ENCODE measurements at places on chromosomes 4 and X.

DNA sequence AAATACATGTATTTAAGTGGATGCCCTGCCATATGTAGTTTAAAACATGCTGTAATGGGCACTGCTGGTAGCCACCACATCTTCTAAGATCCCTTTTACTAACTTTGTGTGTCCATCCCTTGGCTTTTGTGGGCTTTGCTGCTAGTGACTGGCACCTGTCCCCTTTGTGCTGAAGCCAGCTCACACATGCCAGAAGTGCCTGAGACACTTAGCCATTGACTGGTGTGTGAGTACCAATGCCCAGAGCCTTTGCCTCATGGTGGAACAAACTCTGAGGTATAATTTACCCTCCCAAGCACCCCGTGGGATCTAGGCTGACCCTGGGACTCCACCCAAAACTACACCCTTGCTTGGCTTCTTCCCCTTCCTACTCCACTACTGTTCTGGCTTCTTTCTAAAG is 33.0 kb downstream of the ARHGAP6 start:
- no peaks in the 10 kb centered on the region for H3K4me1 ChIP-seq
- H3K36me3 ChIP-seq: no peaks in the 10 kb centered on the region
- no peaks in the 10 kb centered on the region for H3K27me3 ChIP-seq
- no peak overlapping the region for H3K4me3 ChIP-seq

- H3K27me3 ChIP-seq: no peaks in the 10 kb centered on the region
- no peak for DNase-seq
- H3K4me3 ChIP-seq: no peak overlapping the region
- no peak overlapping the region for H3K27ac ChIP-seq
- H3K36me3 ChIP-seq: no peaks in the 10 kb centered on the region
Measured at GRCh38 chr4:1082215-1083182, 30.9 kb downstream of the RNF212 start.

DNA sequence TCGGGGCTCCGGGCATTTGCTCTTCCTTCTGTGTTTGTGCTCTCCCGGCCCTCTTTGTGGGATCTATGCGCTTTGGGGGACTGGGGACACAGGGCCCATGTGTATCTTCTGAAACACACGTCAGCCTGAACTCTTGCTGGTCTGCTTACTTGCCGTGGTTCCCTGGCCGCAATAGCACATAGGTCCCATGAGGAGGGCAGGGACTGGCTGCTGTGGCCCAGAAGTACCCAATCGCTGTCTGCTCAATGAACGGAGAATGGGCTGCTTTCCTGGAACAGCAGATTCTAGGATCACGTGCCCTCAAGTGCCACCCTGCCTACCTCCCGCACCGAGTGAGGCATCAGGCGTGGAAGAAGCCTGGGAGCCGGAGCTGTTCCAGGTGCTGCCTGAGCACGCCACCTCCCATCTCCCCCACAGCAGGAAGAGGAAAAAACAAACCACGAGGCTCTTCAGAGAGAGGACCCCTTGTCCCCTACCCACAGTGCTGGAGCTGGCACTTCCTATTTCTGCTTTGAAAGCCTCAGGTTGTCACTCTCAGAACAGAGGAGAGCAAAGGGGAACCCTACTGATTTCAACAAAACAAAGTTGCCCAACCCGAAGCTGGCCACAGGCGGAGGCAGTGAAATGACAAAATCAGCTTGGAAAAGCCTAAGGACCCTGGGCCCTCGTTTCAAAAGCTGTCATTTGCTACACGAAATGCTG is 3.8 kb downstream of the G6PD start:
- H3K36me3 ChIP-seq: no peaks in the 10 kb centered on the region
- no peak for DNase-seq
- no peak overlapping the region for H3K4me3 ChIP-seq
- peak overlapping the region; percentile 64 for H3K27ac ChIP-seq
- H3K27me3 ChIP-seq: no peaks in the 10 kb centered on the region
- H3K4me1 ChIP-seq: peaks cover 14% of the 10 kb centered on the region

DNA sequence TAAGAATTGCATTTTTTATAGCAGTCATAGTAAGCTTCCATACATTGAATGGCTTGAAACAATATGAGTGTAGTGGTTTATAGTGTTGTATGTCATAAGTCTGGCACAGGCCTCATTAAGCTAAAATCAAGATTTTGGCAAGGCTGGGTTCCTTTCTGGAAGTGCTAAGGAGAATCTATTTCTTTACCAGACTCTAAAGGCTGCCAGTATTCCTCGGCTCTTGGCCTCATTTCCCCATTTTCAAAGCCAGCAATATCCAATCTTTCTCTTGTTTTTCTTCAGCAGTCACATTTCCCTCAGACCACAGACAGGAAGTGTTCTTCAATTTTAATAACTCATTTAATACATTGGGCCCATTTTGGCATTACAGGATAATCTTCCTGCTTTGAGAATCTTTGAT is 1155.5 kb upstream of the PABPC4L start:
- no peak overlapping the region for H3K27ac ChIP-seq
- DNase-seq: no peak
- no peaks in the 10 kb centered on the region for H3K36me3 ChIP-seq
- no peak overlapping the region for H3K4me3 ChIP-seq

DNA sequence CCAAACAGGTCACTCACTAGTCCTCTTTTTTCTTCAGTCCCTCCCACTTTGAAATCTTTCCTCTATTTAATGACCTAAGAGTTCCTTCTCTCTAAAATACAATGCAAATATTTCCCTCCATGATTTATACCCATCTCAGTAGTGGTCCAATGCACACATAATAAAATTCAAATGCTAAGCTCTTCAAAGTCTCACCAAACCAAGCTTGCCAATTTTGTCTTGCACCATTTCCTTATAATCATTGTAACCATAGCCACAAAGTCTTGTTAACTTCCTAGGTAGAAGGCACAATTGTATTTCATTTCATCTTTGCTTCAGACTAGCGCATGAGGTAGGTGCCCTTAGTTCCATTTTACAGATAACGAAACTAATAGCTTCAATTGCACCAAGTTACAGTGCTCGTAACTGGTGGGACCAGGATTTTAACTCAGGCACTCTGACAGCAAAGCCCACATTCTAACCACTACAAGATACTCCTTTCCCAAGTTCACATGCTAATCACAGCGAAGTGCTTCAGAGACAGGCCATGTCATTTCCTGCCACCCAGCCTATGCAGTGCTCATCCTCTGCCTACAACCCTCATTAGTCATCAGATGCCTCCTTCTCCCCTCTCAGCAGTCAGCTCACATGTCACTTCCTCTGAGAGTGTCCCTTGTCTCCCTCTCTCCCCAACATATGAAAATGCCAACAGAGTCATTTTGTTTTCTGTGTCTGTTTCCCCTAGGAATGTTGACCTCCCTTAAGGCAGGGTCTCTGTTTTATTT is 66.9 kb upstream of the PPARGC1A start:
- no peaks in the 10 kb centered on the region for H3K4me1 ChIP-seq
- no peak overlapping the region for H3K27ac ChIP-seq
- H3K27me3 ChIP-seq: no peaks in the 10 kb centered on the region
- DNase-seq: no peak
- H3K36me3 ChIP-seq: no peaks in the 10 kb centered on the region

- H3K4me1 ChIP-seq: peaks cover 3% of the 10 kb centered on the region
- no peak for DNase-seq
- H3K27me3 ChIP-seq: no peaks in the 10 kb centered on the region
- no peak overlapping the region for H3K4me3 ChIP-seq
Measured at GRCh38 chr4:184823014-184823413, 2.8 kb downstream of the ACSL1 start.

GRCh38 chrX:57651169-57651919 is 28.7 kb downstream of the NLRP2B start:
- no peak overlapping the region for H3K4me3 ChIP-seq
- no peak for DNase-seq
- no peaks in the 10 kb centered on the region for H3K36me3 ChIP-seq
- H3K27ac ChIP-seq: no peak overlapping the region

- H3K36me3 ChIP-seq: no peaks in the 10 kb centered on the region
- DNase-seq: no peak
- H3K4me3 ChIP-seq: no peak overlapping the region
- no peaks in the 10 kb centered on the region for H3K4me1 ChIP-seq
- H3K27ac ChIP-seq: no peak overlapping the region
Measured at GRCh38 chr4:59727745-59728144, 1472.4 kb upstream of the ADGRL3 start.

DNA sequence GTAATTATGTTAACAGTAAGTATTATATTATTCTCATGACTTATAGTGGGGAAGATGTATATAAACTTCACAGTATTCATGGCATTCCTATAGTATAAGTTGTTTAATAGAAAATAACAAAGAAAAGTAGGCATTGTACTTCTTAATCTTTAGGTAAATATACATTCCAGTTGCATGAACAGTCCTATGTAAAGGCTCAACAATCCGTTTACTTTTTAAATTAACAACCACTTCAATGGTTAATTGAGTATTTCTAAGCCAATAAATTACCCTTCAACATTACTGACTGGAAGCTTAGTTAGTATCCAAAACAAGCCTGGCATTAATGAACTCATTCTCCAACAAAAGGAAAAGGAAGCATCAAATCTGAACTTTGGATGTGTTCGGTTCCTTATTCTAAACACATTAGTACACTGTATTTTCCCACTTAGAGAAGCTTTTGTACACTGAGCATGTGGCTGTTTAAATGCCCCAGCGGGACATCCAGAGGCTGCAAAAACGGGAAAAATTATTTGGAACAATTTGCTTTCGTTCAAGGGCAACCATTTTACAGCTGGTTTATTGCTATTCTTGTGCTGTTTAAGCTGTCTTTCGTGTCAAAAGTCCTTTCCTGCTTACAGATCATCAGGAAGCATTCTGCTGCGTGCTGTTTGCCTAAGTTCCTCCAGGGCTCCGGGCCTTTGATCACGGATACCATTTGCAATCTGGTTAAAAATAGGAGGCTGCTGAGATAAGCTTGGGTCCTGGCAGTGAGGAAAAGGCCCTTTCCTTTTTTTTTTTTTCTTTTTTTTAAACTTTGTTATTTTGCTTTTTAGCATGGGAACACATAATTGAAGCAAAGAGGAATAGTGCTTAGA is 460.3 kb downstream of the SPRY1 start:
- DNase-seq: peak; percentile 60
- H3K4me3 ChIP-seq: no peak overlapping the region
- H3K4me1 ChIP-seq: peaks cover 1% of the 10 kb centered on the region
- peak overlapping the region; percentile 17 for H3K27ac ChIP-seq
- no peaks in the 10 kb centered on the region for H3K27me3 ChIP-seq

- no peak overlapping the region for H3K27ac ChIP-seq
- peak overlapping the region; percentile 23 for H3K4me3 ChIP-seq
- H3K4me1 ChIP-seq: no peaks in the 10 kb centered on the region
- DNase-seq: peak; percentile 75
- no peaks in the 10 kb centered on the region for H3K36me3 ChIP-seq
Measured at GRCh38 chrX:131812847-131813825, 210.0 kb upstream of the STK26 start.

DNA sequence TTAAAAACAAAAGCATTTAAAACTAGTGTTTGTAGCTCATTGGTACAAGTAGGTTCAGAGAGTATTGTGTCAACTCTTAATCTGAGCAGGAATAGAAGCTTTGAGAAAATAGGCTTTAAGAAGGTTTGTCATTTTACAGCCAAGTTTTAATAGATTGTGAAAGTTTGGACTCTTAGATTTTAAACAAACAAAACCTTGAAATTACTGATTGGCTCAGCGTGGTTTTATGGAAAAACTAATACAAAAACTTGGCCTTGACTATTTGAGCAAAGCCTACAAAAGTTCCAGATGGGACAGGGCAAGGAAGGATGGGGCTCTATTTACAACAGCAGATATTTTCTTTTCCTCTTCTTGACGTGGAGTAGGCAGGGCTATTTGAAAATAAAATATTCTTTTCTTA is 16.5 kb downstream of the ZFX start:
- peak overlapping the region; percentile 51 for H3K27ac ChIP-seq
- H3K36me3 ChIP-seq: no peaks in the 10 kb centered on the region
- no peak for DNase-seq
- H3K4me3 ChIP-seq: no peak overlapping the region

DNA sequence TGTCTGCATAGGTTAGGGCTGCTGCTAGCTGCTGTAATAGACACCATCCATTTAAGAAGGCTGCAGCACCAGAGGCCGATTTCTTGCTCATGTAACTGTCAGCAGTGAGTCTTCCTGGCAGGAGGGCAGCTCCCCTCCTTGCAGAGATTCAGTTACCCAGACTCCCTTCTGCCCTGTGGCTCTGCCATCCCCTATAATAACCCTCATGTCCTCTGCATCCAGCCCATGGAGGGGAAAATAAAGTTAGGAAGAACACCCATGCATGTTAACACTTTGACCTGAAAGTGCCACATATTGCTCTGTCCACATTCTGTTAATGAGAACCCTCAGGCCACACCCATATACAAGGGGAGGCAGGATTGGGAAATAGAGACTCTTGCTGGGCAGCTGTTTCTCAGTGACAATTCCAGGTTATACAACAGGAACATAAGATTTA is 5.4 kb downstream of the STBD1 start:
- no peaks in the 10 kb centered on the region for H3K36me3 ChIP-seq
- peaks cover 2% of the 10 kb centered on the region for H3K4me1 ChIP-seq
- H3K27ac ChIP-seq: no peak overlapping the region
- H3K27me3 ChIP-seq: no peaks in the 10 kb centered on the region
- DNase-seq: no peak
- no peak overlapping the region for H3K4me3 ChIP-seq

GRCh38 chr4:123616951-123617461 is 220.4 kb downstream of the SPRY1 start:
- peaks cover 2% of the 10 kb centered on the region for H3K4me1 ChIP-seq
- no peaks in the 10 kb centered on the region for H3K27me3 ChIP-seq
- DNase-seq: no peak

Data from ovary (tissue), 10 donors.